Stimulated activated CD4-positive, alpha-beta T cell treated with anti-CD3 and anti-CD28 coated beads, Interleukin-4, amount 100 ng/mL, for 4 hours (primary cell): ENCODE measurements at places on chromosomes 6 and 20.

GRCh38 chr6:52489881-52490280 lies 69.7 kb downstream of the EFHC1 start:
- no peak for DNase-seq

GRCh38 chr6:121040831-121041230 lies 293.4 kb downstream of the TBC1D32 start:
- no peak for DNase-seq

DNA sequence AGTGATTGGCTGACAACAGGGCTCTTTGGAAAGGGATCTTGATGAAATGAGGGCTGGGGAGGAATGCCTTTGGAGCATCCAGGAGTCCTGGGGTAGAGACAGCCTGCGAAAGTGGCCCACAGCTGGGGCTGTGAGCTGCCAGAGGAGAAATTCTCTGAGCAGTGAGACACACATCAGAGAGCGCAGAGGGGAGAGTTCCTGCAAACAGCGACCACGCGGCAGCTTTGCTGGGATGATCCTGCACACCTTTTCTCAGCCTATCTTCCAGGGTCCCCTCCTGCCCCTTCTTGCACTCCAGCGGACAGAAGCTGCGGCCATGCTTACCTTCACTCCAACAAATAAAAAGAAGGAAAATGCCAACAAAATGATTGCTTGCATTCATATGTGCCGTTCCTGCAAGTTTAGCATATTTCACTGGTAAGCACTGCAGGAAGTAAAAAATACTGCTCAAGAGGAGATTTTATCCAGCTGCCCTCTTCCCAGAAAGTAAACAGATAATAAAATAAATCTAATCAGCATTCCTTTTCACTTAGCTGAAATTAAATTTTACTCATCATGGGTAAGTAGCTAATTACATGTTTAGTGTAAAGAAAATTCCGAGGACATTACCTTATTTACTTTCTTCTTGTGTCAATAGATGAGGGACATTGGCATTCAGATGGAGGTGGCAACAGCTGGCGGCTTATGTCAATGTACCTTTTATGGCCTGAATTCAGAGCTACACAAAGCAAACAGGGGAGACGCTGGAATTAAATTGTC lies 339.9 kb upstream of the ARID1B start:
- no peak for DNase-seq

- DNase-seq: no peak
Observed at GRCh38 chr6:6623553-6623952, 35.0 kb downstream of the LY86 start.

DNA sequence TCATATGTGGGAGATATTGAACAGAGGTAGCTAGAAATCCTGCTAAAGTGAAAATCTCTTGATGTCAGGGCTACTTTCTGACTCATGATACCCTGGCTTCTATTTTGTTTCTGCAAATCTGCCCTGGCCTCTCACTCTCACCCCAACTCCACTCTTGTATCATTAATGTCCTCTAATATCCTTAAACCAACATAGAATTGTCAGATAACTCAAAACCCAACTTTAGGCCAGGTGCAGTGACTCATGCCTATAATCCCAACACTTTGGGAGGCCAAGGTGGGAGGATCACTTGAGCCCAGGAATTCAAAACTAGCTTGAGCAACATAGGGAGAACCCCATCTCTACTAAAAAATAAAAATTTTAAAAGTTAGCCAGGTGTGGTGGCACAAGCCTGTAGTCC lies 33.8 kb upstream of the OSTM1 start:
- DNase-seq: no peak

GRCh38 chr6:39062014-39062740 lies 13.6 kb downstream of the GLP1R start:
- DNase-seq: no peak

- DNase-seq: no peak
Observed at GRCh38 chr6:168462289-168462853, 21.4 kb downstream of the SMOC2 start.

DNA sequence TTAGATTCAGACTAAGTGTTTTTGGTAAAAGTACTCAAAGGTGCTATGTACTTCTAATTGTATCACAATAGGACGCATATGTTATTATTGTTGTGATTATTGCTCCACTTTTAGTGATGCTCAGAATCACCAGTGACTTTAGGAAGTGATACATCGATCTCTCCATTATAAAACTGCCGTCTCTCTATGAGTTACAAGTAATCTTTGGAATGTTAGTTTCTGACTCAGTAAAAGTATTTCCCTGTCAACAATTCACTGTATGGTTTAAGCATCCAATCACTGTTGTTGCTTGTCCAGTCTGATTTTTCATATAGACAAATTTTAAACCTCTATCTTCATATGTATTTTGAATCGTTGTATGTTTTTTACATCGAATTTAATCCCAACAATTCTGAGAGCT lies 9.4 kb downstream of the DCBLD1 start:
- DNase-seq: no peak

DNA sequence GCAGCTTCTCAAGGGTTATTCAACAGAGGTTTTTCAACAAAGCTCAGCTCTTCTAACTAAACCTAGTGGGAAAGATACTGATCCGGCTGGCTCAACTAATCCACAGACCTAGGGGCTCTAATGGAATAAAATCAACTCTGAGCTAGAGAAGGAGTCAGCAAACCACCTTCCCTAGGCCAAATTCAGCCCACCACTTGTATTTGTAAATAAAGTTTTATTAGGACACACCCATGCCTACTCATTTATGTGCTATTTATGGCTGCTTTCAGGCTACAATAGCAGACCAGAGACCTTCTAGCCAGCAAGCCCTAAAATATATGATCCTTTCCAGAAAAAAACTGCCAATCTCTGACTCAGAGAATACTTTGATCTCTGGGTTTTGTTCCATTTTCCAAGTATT lies 6.0 kb upstream of the RAB22A start:
- no peak for DNase-seq

DNA sequence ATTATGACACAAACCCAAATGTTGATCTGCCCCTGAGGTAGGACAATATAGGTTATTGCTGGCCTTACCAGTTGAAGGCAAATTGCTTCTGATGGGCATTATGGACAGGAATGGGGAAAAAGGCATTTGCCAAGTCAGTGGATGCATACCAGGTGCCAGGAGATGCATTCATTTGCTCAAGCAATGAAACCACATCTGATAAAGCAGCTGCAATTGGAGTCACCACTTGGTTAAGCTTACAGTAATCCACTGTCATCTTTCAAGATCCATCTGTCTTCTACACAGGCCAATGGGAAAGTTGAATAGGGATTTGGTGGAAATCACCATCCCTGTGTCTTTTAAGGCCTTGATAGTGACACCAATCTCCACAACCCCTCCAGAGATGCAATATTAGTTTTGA lies 648.6 kb downstream of the COL12A1 start:
- DNase-seq: no peak

DNA sequence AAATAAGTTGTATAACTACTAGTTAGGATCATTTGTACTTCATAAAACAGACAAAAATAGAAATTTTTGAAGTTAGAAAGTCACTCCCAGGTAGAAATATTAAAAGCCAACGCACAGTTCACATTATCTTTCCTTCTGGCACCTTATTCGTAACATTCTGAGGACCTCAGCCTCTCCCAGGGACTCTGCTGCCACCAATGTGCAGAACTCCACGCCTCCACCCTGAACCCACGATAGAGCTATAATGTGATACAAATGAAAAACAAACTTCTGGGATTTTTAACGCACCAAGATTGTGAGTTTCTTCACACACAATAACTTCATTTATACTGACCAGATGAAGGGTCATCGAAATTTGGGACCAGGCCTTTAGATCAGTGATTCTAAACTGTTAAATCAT lies 9.5 kb downstream of the BMP7 start:
- DNase-seq: no peak

GRCh38 chr6:33834401-33835392 lies 30.9 kb upstream of the MLN start:
- DNase-seq: no peak

DNA sequence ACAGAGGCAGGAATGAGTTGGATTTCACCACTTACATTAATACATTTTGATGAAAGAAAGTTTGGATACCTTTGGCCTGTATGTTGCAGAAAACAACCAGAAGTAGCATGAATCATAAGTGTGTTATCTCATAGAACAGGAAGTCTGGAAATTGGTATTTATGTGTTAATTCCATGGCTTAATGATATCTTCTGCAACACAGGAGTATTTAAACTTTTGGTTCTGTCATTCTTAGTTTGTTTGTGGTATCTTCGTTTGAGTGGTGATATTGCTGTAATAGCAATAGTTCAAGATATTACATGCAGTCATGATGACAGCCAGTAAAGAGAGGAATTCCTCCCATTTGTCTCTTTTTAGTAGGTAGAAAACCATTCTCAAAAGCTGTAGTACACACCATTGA lies 177.3 kb downstream of the CDKAL1 start:
- DNase-seq: no peak

GRCh38 chr20:33282991-33283555 lies at the start of gene BPIFB1:
Gene BPIFB1 (plus strand): TSS chr20:33283214. CDS start chr20:33286074, 2,860 bp downstream.
- DNase-seq: no peak

DNA sequence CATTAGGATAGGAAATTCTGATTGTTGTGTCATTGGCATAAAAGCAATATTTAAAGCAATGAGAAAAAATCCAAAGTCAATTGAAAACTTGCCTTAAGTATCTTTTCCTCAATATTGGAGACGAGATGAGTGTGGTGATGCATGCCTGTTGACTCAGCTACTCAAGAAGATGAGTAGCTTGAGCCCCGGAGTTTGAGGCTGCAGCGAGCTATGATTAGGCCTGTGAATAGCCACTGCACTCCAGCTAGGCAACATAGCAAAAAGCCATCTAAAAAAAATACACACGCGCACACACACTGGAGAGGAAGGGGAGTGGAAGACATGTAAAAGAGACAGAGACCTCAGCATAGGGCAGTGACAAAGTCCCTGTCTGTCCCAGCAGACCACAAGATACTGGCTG lies 9.7 kb upstream of the MARCKS start:
- DNase-seq: no peak

- no peak for DNase-seq
Observed at GRCh38 chr6:108222504-108222903, 38.3 kb downstream of the SNX3 start.

- DNase-seq: no peak
Observed at GRCh38 chr6:42009844-42010184, 40.5 kb upstream of the TAF8 start.

DNA sequence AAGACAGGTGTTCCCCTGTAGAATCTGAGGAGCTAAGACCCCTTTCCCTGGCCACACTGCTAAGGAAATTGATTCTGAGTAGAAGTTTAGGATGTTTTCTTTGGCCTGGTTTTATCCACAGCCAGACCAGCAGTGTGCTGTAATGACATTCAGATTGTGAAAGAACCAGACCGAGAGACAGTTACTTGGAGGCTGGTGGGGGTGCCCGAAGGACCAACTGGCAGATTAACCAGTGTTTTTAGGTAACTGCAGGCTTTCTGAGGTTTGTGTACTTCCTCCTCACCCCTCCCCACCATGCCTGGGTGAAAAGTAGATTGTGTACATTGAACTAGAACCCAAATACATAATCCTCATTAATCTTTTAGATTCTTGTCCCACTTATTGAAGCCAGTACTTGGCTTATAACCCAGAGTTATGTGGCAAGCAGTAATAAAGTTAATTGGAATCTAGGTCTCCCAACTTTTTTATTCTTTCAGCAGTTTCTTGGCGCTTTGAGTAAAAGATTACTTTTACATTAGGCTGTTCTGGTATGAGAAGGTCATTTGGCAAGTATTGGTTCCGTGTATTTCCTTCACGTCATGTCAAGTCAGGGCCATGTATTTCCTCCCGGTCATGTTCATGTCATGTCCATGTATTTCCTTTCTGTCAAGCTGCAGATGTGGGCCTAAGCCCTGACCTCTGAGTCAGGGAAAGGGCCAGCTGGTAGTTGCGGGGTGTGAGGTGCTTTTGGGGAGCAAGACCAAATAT lies 93.7 kb downstream of the TCP11 start:
- no peak for DNase-seq

DNA sequence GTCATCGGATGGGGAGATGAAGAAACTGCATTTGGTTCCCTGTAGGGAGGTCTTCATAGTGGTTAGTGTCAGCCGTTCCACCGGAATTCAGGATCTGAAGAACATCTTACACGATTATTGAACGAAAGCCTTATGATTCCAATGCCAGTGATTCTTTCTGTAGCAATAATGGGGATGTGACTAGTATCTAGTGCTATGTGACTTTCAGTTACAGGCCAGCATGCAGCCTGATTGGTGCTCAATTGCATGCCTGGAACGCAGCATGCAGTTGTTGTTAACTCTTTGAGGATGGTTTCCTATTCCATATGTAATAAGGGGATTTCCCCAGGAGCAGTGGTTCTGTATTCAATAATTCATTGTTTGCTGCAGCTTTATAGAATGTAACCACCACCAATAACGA lies 71.6 kb upstream of the SLC22A1 start:
- DNase-seq: no peak

DNA sequence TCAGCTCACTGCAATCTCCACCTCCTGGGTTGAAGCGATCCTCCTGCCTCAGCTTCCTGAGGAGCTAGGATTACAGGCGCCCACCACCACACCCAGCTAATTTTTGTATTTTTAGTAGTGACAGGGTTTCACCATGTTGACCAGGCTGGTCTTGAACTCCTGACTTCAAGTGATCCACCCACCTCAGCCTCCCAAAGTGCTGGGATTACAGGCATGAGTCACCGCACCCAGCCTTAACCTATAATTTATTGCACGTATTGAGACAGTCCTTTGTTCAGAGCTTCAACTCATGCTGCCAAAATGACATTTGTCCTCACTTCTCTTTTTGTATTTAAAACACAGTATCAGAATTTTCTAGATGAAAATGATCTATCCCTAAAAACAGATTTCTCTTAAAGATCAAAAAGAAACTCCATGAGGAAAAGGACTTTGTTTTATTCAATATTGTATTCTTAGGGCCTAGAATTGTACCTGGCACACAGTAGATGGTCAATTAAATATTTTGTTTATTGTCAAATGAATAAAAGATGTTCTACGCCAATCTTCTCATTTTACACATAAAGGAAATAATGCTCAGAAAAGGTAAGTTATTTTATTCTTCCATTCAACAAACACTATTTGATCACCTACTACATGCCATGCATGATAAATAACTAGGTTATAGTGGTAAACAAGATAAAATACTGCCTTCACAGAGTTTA lies 10.8 kb downstream of the SERAC1 start:
- DNase-seq: no peak

GRCh38 chr6:8758412-8758811 lies 323.1 kb upstream of the SLC35B3 start:
- DNase-seq: no peak

DNA sequence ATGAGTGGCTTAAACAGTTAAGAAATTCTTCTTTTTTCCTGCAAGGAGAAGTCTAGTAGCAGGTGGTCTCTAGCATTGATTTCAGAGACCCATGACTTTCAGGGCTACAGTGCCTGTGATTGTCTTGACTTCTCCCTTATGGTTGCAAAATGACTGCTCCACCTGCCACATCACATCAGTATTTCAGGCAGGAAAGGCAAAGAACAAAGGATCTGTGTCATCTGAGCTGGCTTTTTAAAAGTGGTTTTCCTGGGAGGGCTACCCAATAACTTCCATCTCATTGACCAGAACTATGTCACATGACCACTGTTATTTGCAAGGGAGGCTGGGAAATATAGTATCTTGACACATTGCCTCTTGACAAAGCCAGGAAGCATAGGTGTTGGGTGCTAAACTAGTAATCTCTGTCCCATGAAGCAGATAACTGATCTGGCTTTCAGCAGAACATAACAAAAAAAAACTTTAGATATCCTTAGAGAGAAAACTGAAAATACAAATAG lies 226.2 kb downstream of the DHX35 start:
- DNase-seq: no peak
